Hematopoietic multipotent progenitor cell treated with erythropoietin and hydrocortisone succinate and interleukin-3 and kit ligand, for 8 days (in vitro differentiated cells): ENCODE measurements at places on chromosomes 1 and 21.
A peak's percentile ranks its signal among the peaks of the same experiment; 100 is the strongest.

DNA sequence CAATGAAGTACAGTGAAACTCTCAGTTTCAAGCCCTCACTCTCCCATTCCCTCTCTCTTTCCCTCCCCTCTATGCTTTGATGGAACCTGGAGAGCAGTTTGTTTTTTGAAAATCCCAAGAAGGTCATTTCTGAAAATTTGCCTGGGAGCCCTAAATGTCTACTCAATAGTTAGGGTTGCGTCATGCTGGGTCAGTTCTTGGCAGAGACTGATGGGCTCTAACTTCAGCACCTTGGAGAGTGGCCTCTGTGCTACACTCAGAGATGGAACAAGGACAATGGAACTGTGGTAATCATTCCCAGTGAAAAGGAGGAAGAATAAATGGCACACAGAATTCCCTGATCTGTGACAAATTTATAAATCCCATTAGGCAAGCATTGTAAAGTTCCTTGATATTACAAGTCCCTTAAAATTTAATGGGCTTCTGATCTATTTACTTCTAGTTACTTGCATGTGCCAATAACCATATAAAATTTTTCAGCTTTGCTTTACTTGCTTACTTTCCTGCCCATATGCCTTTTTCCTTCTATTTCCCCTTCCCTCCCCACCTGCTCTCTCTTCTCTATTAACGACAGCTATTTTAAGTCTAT lies 182.9 kb upstream of the KCND3 start:
- DNase-seq: peak; percentile 26

- no peak for DNase-seq
Measured at GRCh38 chr1:227325156-227325555, 6.9 kb upstream of the CDC42BPA start.

- no peak for DNase-seq
Measured at GRCh38 chr1:184965944-184966860, 8.1 kb downstream of the NIBAN1 start.

DNA sequence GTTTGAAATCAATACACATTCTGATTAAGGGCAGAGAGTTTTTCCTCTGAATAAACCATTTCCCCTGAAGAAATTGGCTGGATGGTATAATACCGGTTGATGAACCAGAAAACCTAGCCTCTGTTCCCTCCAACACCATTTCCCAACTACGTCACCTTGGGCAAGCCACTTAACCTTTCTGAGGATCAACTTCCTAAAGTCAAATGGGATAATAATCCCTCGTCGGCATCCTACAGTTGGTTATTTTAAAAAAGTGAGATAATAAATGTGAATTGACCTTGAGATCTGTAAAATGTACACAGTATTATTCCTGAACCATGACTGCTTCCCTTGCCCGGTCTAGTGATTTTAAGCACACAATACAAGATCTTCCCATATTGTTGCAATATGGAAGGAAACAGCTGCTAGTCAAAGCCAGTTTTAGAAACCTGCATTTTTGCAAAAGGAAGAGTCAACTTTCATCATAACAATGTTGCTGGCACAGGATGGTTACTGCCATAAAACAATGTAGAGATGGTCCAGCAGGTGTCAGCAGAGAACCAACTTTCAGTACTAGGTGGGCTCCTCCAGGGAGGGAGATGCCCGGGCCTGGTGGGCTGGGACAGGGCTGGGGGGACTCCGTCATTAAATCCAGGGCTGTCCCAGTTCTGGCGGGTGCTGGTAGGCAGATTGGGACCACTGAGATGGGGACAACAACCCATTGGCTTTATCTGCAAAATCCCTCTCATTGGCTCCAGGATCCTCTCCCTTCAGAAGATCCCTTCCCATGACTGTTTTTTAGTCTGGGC lies 5.2 kb upstream of the HLX start:
- peak; percentile 39 for DNase-seq

GRCh38 chr1:114353262-114353661 lies 157.7 kb downstream of the TRIM33 start:
- DNase-seq: peak; percentile 43

DNA sequence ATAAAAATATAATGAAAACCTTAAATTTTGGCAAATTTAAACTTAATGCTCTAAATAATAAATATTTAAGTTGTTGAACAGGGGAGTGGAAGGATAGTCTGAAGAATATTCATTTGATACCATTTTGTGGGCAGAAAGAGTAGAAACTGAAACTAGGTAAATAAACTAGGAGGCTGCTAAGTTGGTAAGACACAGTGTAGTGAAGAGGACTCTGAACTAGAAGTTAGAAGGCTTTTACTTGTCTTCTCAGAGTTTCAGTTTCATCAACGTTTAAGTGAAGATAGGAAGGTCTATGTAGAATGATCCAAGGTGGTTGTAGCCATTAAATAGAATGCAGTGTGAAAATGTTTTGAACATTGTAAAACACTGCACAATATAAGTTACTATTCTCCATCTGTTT lies 516.9 kb downstream of the AMY1C start:
- DNase-seq: no peak

DNA sequence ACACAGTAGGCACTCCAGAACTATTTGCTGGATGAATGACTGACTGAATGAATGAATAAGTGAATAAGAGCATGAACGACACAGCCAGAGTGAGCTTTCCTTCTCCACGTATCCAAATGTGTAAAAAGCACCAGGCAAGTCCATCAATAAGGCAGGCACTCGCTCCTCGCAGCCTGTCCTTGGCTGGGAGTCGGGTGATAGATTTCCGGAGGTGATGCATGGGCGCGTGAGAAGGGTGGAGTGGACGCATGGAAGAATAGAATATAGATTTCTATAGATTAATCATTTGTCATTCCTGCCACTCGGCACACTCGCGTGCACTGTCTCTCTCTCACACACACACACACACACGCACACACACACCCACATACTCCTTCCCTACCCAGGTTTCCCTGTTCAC lies 164.3 kb upstream of the ZC3H12A start:
- no peak for DNase-seq

DNA sequence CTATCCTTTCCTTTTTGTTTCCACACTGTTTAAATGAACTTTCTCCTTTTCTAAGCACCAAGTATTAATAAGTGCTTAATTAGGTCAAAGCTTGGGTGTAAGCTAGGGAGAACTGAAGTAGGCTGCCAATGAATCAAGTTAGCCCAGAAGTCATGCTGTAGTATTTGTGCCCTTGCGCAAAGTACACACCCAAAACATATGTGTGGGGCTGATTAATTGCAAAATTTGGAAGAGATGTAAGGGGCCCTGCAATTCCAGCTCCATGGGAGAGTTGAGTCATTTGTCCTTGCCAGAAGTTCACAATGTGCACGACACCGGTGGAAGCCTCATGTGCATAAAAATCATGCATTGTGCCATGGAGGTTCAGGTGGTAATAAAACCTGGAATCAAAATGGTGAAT lies 18.6 kb upstream of the NTNG1 start:
- no peak for DNase-seq

- DNase-seq: no peak
Measured at GRCh38 chr1:29789221-29789909, 553.0 kb downstream of the PTPRU start.

- no peak for DNase-seq
Measured at GRCh38 chr1:7405844-7406500, 365.1 kb upstream of the VAMP3 start.

DNA sequence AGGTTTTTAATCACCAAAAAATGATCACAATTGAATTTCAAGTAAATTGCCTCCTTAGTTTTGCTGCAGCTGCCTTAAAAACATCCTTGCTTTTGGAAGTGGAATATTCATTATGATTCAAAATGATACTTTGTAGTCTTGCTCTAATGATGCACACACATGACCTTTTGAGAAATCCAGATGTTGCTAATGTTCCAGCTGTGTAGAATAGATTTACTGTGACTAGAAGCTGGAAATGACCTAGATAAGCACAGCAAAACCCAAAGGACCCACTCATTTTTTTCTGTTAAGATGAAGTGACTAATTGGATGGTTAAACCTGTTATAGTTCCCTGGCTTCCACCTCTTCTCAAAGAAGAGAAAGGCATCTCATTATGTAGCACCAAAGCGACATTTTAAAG lies 64.6 kb upstream of the RALGPS2 start:
- DNase-seq: no peak

DNA sequence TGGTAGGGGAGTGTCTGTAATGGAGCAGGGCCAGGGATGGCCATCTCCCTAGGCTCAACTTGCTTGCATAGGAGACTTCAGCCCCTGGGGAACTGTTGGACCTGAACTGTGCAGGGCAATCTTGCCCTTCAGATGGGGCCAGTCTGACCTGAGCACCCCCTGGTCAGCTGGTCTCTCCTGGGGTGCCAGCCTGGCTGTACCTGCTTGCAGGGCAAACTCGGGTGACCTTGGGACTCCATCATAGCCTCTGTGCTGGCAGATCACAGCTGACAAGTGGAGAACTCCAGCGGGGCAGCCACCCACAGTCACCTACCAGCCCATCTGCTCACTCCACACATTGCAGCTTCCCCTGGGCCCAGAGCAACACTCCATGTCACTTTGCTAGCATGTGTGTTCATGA lies 8.1 kb downstream of the SPRR2A start:
- DNase-seq: no peak

- DNase-seq: no peak
Measured at GRCh38 chr1:205541161-205541886, 36.9 kb downstream of the CDK18 start.

DNA sequence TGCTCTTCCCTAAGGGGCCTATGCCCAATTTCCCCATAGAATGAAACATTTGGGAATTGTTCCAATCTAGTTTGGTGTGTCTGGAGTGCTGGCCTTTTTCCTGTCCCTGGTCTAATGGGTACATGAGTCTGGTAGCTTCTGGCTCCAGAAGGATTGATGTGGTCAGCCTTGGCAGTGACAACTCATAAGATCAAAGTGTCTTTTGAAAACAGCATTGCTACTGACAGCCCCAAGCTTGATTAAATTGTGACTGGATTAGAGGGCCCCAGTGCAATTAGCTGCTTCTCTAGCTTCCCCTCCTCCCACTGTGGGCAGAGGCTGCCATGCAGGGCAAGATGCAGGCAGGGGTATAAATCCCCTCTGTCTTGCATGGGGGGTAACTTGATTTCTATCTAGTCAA lies 130.9 kb downstream of the UCK2 start:
- no peak for DNase-seq

GRCh38 chr1:30749691-30750583 lies 7.6 kb downstream of the LAPTM5 start:
- DNase-seq: no peak

DNA sequence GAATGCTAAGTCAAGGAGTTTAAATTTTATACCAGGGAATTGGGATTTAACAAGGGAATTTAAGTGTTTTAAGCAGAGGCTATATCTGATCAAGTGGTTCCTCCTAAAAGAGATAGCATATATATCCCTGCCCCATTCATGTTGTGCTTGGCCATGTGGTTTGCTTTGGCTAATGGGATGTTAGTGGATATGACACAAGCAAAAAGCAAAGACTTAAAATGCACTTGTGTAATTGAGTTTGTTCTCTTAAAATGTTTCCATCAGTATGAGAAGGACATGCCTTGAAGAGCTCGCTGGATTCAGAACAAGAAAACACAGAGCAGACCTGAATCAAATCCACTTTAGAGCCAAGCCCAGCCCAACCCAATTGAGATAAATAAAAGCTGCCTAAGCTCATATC lies 22.4 kb downstream of the C1orf87 start:
- no peak for DNase-seq

- no peak for DNase-seq
Measured at GRCh38 chr21:36545776-36546511, 66.0 kb upstream of the CLDN14 start.

DNA sequence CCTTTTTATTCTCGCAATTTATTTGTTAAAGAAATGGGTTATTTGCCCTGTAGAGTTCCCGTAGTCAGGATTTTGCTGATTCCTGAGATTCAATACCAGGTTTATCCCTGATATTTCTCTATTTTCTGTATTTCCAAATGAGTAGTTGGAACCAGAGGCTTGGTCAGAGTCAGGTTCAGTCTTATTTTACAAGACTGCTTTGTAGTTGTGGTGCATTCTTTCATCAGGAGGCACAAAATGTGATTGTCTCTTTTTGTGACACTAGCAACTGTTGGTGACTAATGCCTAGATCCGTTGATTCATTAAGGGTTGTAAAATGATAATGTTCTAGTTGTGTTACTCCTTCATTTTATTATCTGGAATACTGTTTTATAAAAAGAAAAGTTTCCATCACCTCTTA lies 95.5 kb upstream of the TPTE start:
- no peak for DNase-seq

- DNase-seq: peak; percentile 74
Measured at GRCh38 chr1:9561429-9561828, 22.2 kb downstream of the SLC25A33 start.
